ENCODE measurements at places on chromosomes 3 and 15. TPM values are rescaled to one million over a fixed set of nuclear protein-coding genes. Genes with fewer than 3 reads are reported as not detected.

- DNase-seq = no peak
- H3K4me1 ChIP-seq = peaks cover 19% of the 10 kb centered on the region
- no peaks in the 10 kb centered on the region for H3K27me3 ChIP-seq
- no peaks in the 10 kb centered on the region for H3K36me3 ChIP-seq
- H3K27ac ChIP-seq = no peak overlapping the region
These were observed 79.6 kb downstream of the TP63 start for GRCh38 chr3:189710620-189711402.

DNA sequence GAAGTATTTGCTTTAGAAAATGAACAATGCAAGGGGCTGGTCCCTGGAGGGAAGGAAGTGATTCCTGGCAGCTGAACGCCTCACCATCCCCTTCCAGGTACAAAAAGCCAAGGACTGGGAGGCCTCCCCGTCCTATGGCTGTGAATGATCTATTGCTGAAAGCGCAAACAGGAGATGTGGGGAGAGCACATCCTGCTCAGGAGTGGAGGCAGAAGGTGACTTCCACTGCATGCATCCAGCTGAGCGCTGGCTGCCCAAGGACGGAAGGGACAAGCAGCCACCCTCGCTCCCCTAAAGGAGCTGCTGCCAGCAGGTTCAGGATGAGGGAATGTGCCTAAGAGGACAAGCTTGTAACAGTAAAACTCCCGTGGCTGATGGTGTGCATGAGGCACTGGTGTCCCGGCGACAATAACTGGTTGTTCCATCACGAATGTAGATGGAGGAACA is 41.4 kb downstream of the ABTB1 start:
- H3K27me3 ChIP-seq = no peaks in the 10 kb centered on the region
- H3K27ac ChIP-seq = no peak overlapping the region
- H3K4me1 ChIP-seq = no peaks in the 10 kb centered on the region
- no peak for DNase-seq
- no peaks in the 10 kb centered on the region for H3K36me3 ChIP-seq
- no peak overlapping the region for H3K4me3 ChIP-seq

Gene PP2D1
- total RNA-seq = not detected

DNA sequence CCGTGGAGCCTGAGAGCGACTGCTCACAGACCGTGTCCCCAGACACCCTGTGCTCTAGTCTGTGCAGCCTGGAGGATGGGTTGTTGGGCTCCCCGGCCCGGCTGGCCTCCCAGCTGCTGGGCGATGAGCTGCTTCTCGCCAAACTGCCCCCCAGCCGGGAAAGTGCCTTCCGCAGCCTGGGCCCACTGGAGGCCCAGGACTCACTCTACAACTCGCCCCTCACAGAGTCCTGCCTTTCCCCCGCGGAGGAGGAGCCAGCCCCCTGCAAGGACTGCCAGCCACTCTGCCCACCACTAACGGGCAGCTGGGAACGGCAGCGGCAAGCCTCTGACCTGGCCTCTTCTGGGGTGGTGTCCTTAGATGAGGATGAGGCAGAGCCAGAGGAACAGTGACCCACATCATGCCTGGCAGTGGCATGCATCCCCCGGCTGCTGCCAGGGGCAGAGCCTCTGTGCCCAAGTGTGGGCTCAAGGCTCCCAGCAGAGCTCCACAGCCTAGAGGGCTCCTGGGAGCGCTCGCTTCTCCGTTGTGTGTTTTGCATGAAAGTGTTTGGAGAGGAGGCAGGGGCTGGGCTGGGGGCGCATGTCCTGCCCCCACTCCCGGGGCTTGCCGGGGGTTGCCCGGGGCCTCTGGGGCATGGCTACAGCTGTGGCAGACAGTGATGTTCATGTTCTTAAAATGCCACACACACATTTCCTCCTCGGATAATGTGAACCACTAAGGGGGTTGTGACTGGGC is 7.3 kb downstream of the FAM131A start:
- no peak for DNase-seq
- no peaks in the 10 kb centered on the region for H3K27me3 ChIP-seq
- H3K27ac ChIP-seq = no peak overlapping the region
- no peaks in the 10 kb centered on the region for H3K36me3 ChIP-seq
- H3K4me3 ChIP-seq = no peak overlapping the region
- no peaks in the 10 kb centered on the region for H3K4me1 ChIP-seq

Gene NANOGP8
- not detected for total RNA-seq

Measured in activated CD4-positive, alpha-beta T cell treated with anti-CD3 and anti-CD28 coated beads, Interleukin-2, amount 10 ng/mL, durations not matched to agents 7 days and 5 days (primary cell).